Fibroblast of skin of right quadriceps (primary cell): ENCODE measurements at places on chromosomes 3 and 15.

GRCh38 chr3:188706599-188706998 lies 465.2 kb upstream of the TPRG1 start:
- no peak for DNase-seq

- DNase-seq = no peak
These were observed 41.7 kb downstream of the RAB27A start for GRCh38 chr15:55247766-55248427.

- no peak for DNase-seq
These were observed 104.3 kb upstream of the FRMD4B start for GRCh38 chr3:69490235-69490634.

DNA sequence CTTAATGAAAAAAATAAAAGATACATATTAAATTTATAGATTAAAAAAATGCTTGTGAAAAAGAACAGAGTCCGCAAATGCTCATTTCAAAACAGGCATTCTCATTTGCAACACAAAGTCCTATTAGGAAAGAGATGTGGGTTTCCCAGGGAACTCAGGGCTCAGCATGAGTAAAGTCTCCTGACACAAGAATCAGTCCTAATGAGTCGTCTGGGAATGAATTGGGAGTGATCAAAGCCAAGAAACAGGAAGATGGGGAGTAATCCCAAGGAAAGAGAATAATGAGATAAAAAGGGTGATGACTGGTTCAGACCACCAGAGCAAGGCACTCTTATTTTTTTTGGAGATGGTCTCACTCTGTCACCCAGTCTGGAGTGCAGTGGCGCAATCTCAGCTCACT lies 443.7 kb downstream of the NR2F2 start:
- no peak for DNase-seq
